ENCODE measurements at places on chromosomes 2 and 18. TPM values are rescaled to one million over a fixed set of nuclear protein-coding genes. Genes with fewer than 3 reads are reported as not detected.

The APCDD1 gene
- total RNA-seq = 6.7 TPM

- H3K4me3 ChIP-seq = no peak overlapping the region
- no peaks in the 10 kb centered on the region for H3K36me3 ChIP-seq
- H3K4me1 ChIP-seq = no peaks in the 10 kb centered on the region
- H3K27me3 ChIP-seq = no peaks in the 10 kb centered on the region
- H3K27ac ChIP-seq = no peak overlapping the region
These were observed 44.8 kb upstream of the TFCP2L1 start for GRCh38 chr2:121329786-121330185.

DNA sequence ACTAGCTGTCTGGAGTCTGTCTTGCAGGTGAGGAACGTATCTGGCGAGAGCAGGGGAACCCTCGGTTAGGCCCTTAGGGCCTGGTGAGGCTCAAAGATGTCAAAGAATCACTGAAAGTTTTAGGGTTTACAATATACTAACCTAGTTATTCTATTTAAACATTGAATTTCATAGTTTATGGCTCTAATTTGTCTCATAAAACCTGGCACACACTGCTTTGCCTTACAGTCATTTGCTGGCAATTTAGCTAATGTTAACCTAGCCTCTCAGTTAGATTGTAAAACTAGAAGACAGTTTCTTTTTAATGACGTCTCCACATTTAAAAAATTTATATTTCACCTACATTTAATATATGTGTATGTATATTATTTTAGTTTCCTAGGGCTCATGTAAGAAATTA is 89.6 kb upstream of the DOCK10 start:
- H3K4me3 ChIP-seq = no peak overlapping the region
- no peaks in the 10 kb centered on the region for H3K4me1 ChIP-seq
- H3K27me3 ChIP-seq = no peaks in the 10 kb centered on the region
- H3K27ac ChIP-seq = no peak overlapping the region
- DNase-seq = no peak

GRCh38 chr2:60948926-60949579 is 67.7 kb downstream of the REL start:
- H3K4me1 ChIP-seq = no peaks in the 10 kb centered on the region
- no peak overlapping the region for H3K4me3 ChIP-seq
- no peaks in the 10 kb centered on the region for H3K36me3 ChIP-seq
- no peak for DNase-seq
- H3K27me3 ChIP-seq = no peaks in the 10 kb centered on the region

GRCh38 chr2:160415991-160416390 is 77.6 kb downstream of the RBMS1 start:
- peaks cover 12% of the 10 kb centered on the region for H3K4me1 ChIP-seq
- no peak overlapping the region for H3K4me3 ChIP-seq
- H3K27ac ChIP-seq = no peak overlapping the region
- no peaks in the 10 kb centered on the region for H3K36me3 ChIP-seq
- DNase-seq = no peak
- peaks cover 29% of the 10 kb centered on the region for H3K27me3 ChIP-seq

DNA sequence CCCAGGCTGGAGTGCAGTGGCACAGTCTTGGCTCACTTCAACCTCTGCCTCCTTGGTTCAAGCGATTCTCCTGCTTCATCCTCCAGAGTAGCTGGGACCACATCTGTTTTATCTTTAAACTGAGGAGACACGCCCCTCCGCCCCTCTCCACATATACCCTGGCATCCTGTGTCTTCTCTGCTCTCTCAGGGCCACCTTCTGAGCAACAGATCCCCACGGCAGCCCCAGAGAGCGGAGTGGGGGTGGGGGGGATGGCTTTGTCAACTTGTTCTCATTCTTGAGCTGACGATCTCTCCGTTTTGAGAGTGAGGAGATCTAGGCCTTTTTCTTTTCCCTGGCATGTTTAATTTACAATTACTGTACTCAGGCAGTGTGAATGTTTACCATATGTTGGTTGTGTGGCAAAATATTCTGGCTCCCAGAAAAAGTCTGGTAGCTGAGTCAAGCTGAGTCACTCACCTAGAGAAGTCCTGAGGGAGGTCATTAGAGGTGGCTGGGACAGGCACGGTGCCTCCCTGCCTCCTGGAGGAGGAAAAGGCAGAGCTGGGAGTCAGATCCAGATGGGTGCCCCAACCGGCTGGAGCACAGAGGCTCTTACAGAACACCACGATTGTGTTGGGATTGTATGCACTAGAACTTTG is 19.5 kb upstream of the ID2 start:
- no peak overlapping the region for H3K4me3 ChIP-seq
- no peak overlapping the region for H3K27ac ChIP-seq
- DNase-seq = no peak
- no peaks in the 10 kb centered on the region for H3K4me1 ChIP-seq
